Psoas muscle (tissue), 8 donors: ENCODE measurements at places on chromosomes 12 and 14.

DNA sequence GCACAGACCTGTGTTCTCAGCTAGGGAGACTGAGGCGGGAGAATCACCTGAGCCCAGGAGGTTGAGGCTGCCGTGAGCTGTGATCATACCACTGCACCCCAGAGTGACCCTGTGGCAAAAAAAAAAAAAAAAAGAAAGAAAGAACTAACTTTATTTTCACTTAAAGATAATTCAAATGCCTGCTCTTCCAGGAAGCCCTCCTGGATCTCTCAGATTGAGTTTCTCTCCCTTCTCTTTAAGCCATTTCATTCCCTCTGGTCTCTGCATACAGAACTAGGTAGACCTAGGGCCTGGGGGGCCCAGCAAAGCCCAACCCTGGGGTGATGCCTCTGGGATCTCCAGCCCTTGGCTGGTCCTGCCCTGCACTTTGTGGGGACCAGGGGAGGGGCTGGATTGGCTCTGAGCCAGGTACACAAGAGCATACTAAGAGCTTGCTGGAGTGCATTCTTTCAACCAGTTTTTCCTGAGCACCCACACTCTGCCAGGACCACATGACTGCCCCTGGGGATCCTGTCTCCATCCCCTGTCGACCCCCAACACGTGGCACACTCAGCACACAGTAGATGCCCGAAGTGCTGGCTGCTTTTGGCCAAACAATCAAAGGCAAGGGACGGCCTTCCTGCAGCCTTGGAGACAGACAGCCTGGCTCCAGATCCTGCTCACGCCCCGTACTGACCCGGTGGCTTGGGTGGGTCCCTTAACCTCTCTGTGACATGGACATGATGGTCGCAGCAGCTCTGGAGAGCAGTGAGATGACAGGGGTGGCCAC is 52.7 kb downstream of the CYP46A1 start:
- no peak for DNase-seq

- no peak for DNase-seq
Observed at GRCh38 chr12:12107678-12108077, 36.9 kb downstream of the BCL2L14 start.

DNA sequence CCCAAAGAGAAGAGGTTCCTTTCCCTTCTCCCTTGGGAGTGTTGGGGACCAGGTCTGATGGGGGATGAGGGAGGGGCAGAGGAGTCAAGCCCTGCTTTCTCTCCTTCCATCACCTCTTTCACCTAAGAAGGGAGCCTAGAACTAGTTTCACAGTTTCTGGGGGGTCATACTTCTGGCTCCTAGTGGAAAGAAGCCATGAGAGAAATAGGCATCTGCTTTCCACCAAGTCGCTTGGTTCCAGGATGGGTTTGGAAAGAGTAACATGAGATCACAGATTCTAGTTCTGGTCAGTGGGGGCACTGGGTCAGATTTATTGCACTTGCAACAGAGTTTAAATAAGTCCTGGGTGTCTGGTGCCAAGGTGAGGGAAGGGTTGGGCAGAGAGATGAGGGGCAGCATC is 10.5 kb upstream of the ZNF385A start:
- DNase-seq, result no peak

DNA sequence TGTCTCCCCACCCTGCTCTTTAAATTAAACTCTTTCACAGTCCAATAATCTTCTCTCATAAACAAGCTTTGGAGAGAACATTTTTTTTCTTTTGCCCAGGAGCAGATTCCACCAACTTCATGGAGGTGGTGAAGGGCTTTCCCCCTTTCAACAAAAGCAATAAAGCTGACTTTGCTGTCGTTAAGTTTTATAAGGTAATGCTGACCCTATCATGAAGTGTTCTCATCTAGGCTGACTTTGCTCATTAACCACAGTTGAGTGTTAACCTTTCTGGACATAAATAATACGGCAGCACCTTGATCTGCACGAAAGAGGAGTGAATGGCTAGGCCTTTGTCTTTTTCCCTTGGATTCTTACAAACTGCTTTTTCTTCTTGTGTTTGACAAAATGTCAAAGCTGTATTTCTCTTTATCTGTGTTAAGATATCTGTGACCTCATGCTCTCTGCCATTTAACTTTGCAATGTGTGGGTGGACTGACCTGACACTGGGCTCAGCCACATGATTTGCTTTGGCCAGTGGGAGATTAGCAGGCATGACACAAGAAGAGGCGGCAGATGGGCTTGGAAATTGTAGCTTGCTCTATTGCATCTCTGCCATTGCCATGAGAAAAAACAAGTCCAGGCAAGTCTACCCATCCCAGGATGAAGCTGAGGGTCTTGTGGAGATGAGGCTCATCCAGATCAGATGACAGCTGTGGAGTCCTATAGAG is 470.9 kb upstream of the CCDC196 start:
- no peak for DNase-seq

GRCh38 chr12:31849090-31849687 is 110.0 kb upstream of the RESF1 start:
- no peak for DNase-seq

DNA sequence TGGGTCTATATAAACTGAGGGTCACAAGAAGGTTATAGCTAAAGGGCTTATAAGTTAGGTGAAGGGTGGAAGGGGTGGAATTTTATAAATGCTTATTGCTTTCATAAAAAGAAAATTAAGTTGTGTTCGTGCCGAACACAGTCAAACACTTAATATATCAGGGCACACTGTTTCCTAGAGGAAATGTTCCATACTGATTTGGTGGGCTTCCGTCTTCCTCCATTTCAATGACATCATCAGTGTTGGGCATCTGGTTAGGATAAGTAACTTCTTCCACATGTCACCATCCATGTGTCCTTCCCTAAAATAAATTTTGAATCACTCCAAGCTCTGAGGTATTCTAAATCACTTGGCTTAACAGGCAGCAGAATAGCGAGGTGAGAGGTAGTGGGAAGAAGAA is 466.4 kb downstream of the MED13L start:
- DNase-seq, result no peak

- DNase-seq, result no peak
Observed at GRCh38 chr12:98421316-98421715, 94.1 kb upstream of the TMPO start.

- DNase-seq, result no peak
Observed at GRCh38 chr14:58872061-58872460, 234.3 kb downstream of the DACT1 start.
